ENCODE measurements at places on chromosomes 1 and 21.

DNA sequence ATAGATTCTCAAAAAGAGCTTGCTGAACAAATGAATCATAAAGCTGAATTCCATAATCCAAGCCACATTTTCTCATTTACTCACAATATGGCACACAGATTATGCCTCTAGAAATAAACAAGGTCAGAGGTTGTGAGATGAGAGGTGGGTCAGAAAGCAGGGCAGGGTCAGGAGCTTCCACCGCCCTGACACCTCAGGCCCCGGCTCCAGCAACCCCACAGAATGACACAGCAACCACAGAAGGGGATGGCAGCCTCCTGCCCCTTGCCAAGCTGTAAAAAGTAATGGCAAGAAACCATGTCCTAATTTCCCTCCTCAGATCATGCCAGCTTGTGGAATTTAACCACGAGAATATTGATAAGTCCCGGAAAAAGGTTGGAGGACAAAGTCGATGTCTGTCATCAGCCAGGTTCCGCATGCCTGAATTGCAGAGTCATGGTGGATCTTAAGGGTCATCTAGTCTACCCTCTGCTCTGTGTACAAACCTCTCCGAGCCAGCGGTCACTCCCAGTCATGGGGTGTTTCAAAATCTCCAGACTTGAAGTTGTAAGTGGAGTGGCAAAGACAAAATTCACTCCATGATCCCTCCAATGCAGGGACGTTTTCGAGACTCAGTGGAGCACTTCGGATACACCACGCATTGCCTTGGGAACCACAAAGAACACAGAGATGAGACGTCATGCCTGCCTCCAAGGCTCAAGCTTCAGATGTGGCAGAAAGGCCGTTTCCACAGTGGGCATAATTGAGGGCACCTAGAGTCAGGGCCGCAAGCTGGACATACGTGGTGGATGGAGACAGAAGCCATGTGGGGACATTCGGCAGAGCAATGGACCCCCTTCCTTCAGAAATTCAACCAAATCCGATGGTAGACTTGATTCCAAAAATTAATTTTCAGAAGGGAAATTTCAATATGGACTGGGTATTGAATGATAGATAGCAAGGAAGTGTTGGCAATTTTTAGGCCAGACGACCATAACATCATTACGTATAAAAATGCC, 254.0 kb downstream of the TOMM20 start:
- DNase-seq: no peak

DNA sequence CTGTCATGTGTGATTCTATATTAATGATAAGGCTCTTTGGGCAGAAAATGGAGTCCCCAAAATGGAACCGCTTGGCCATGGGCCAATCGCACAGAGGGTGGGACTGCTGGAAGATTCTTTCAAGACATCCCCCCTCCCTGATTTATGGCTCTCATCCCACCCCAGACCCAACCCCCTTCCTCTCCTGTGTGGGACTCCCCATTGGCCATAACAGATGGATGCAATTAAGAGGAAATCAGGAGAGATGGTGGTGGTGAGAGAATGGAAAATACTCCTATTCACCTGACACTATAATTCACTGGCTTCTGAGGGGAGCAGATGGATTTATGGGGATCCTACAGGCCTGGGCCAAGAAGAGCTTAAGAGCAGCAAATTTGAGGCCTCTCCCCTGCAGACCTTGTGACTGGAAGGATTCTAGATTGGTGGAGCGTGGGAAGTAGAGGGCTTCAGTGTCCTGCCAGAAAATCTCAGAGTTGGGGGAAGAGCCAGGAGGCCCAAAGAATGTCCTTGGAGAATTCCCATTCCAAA, 1.7 kb downstream of the IGFN1 start:
- DNase-seq: no peak

- no peak for DNase-seq
Observed at GRCh38 chr21:34021726-34022125, 51.7 kb upstream of the MRPS6 start.

DNA sequence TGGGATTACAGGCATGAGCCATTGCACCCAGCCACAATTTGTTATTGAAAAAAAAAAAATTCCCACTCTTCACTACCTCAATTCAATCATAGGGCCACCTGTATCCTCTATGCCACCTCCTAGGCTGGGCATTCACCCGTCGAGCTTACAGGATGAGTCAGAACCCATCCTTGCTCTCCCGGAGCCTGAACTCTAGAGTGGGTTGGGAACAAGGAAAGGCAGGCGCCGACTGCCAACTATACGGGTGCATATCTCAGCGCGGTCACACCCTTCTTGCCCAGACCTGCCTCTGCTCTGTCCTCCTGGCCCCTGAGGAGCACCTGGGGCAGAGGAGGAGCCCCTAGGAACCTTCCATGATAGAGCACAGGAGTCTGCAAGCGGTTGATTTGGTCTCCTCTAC, 21.4 kb upstream of the LBR start:
- DNase-seq: no peak

- peak; percentile 38 for DNase-seq
Observed at GRCh38 chr1:36885540-36886357, 148.6 kb downstream of the GRIK3 start.

- no peak for DNase-seq
Observed at GRCh38 chr1:85202092-85202863, 1.5 kb upstream of the SYDE2 start.

DNA sequence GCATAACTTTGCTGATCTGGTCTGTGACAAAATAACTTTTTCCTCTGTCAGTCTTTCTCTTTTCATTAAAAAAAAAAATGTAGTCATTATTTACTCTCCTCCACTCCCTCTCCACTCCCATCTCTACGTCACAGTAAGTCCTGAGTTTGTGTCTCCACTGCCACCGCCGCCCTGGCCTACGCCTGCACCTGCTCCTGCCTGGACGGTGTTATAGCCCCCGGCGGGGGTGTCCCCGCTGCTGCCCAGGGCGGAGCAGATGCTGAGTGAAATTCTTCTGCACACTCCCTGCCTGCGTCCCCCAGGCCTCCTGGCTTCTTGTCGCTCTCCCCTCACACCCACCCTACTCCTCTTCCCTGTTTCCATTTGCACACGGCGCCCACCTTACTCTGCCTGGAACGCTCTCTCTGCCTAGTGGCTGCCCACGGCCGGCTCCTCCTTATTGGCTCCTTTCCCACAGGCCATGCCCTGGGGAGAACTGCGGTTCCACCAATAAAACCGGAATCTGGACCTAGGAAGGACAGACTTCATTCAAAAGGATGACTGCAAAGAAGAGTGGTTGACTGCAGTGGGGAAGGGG, 55.2 kb upstream of the C1orf174 start:
- no peak for DNase-seq

GRCh38 chr1:15425958-15426357, 12.3 kb upstream of the CTRC start:
- DNase-seq: no peak

GRCh38 chr1:152049291-152050083, 12.7 kb upstream of the S100A11 start:
- DNase-seq: no peak

GRCh38 chr1:158806916-158807536, 24.1 kb upstream of the MNDA start:
- no peak for DNase-seq

DNA sequence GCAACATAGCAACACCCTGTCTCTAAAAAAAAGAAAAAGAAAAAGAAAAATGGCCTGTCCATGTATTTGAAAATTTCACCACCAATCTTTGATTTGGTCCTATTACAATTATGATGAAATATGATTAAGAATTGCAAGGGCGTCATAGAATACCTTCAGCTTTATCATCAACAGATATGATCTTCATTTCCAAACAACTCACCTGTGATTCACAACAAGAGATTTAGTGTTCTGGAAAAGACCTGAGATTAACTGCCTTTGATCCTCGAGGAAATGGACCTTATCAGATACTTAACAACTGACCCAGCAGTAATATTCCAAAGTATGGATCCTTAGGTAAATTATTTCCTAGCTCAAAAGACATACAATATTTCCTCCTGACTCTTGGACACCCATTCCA, 3.5 kb upstream of the GSTM4 start:
- DNase-seq: no peak

DNA sequence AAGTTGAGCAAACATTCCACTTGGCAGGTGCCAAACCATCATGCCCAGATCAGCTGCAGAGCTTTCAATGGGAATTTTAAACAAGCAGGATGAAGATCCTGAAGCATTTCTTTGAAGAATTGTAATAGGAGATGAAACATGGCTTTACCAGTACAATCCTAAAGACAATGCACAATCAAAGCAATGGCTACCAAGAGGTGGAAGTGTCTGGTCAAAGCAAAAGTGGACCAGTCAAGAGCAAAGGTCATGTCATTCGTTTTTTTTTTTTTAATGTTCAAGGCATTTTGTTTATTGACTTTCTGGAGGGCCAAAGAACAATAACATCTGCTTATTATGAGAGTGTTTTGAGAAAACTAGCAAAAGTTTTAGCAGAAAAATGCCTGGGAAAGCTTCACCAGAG, 3.0 kb upstream of the NDUFS5 start:
- DNase-seq: no peak

GRCh38 chr21:31284797-31285397, 59.2 kb downstream of the TIAM1 start:
- DNase-seq: no peak

GRCh38 chr21:45367402-45368351, 37.3 kb upstream of the COL18A1 start:
- DNase-seq: no peak

DNA sequence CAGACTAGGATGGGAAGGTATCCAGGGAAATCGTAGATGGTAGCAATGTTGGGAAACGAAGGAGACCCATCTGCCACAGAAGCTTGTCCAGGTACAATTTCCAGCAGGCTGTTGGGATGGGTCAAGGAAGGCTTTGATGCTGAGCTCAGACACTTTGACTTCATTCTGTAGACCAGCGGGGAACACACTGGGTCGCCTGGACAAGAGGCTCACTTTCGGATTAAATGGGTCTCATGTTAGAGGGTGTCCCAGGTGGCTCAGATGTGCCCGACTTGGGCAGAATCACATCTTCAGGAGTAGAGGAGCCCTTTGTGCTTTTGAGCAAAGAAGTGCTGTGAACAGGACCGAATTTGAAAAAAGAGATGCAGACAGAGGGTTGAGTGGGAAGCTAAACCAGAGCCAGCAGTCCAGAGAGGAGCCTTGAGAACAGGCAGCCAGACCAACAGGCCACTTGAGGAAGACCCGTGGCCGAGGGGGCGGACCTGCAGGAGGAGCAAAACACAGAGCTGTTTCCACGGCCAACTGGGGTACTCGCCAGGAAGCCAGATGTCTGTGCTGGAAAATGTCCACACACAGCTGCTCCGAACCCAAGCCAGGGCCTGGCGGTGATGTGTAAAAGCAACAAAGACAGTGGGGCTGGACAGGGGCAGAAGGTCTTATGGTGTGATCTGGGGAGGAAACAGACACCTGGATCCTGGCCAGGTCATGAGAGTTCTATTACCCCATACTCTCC, 146.9 kb downstream of the AJAP1 start:
- no peak for DNase-seq

- DNase-seq: peak; percentile 8
Observed at GRCh38 chr1:245933431-245934045, 573.5 kb downstream of the SMYD3 start.

GRCh38 chr1:111559736-111560279, 56.4 kb upstream of the ADORA3 start:
- no peak for DNase-seq

- DNase-seq: no peak
Observed at GRCh38 chr1:49297783-49298182, 521.1 kb upstream of the BEND5 start.

DNA sequence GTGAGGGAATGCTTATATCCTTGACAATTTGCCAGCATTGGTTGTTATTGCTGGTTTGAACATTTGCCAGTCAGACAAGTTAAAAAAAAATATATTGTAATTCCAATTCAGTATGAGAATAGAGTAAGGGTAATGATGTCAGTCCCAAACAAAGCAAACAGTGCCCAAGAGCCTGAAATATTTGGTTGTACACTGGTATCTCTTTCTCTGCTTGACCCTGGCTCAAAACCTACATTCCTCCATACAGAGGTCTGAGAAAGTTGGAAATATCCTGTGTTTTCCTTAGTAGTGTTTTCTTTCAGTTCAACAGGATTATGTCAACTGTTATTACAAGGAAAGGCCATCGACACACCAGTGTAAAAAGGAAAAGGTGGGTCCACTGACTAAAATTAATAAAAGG, 145.6 kb downstream of the MRPL39 start:
- DNase-seq: no peak

GRCh38 chr21:45513741-45514310, 28.4 kb downstream of the SLC19A1 start:
- DNase-seq: no peak

- DNase-seq: no peak
Observed at GRCh38 chr1:234969011-234969441, 159.6 kb downstream of the TOMM20 start.

DNA sequence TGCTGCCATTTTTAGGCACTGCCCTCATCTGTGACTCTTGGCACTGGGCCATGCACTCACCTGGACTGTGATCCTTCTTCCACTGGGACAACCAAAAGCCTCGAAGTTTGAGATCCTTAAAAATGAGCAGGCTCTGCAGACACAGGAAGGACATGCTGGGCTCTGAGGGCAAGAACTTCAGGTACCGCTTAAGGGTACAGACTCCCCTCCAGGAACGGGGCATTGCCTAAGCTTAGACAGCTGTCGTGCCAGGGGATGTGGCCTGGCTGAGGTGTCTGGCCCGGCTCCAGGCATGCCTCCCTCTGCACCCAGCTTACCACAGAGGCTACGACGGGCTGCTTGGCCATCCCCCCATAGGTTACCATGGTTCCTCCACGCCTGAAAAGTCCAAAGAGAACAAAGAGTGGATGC, 14.2 kb upstream of the SRSF4 start:
- DNase-seq: no peak

GRCh38 chr1:230822092-230822581, 46.2 kb downstream of the C1orf198 start:
- DNase-seq: no peak

DNA sequence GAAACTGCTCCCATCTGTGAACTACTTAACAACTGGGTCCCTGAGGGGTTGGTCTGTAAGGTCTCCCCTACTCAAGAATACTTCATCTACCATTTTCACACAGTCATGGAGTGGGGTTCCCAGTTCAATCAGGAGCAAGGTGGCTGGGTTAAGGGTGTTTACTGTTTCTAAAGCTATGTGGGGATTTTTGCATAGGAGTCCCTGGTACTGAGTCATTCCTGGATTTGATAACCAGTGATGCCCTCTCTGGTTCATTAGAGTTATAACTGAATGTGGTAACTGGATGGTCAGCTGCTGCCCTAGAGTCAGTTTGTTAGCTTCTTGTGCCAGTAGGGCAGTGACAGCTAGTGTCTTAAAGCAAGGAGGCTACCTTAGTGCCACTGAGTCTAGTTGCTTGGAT, 29.4 kb upstream of the KCNJ15 start:
- no peak for DNase-seq
